Activated gamma-delta T cell (primary cell): ENCODE measurements at places on chromosomes 3 and 15.

GRCh38 chr3:38314764-38315487 lies 31.7 kb upstream of the XYLB start:
- DNase-seq = no peak

GRCh38 chr3:195892105-195893043 lies 16.0 kb downstream of the TNK2 start:
- no peak for DNase-seq

GRCh38 chr15:90264671-90265070 lies 801 bp upstream of the NGRN start:
- no peak for DNase-seq

DNA sequence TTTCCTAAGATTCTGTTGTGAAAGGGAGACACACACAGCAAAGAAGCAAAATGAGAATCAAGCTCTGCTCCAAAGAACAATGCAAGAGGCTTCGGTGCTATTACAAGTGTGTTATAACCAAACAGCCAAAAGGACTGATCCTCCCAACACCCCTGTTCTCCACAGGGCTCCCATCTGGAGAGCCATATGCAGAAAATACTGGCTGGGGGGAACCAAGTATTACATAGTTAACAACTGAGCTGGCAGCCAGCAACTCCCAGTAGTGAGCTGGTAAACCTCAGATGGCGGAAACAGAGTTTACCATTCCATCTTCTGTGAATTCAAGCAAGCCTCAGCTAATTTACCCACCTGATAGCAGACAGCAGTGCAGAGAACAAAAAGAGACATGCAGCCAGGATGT lies 156.4 kb downstream of the NTRK3 start:
- no peak for DNase-seq

DNA sequence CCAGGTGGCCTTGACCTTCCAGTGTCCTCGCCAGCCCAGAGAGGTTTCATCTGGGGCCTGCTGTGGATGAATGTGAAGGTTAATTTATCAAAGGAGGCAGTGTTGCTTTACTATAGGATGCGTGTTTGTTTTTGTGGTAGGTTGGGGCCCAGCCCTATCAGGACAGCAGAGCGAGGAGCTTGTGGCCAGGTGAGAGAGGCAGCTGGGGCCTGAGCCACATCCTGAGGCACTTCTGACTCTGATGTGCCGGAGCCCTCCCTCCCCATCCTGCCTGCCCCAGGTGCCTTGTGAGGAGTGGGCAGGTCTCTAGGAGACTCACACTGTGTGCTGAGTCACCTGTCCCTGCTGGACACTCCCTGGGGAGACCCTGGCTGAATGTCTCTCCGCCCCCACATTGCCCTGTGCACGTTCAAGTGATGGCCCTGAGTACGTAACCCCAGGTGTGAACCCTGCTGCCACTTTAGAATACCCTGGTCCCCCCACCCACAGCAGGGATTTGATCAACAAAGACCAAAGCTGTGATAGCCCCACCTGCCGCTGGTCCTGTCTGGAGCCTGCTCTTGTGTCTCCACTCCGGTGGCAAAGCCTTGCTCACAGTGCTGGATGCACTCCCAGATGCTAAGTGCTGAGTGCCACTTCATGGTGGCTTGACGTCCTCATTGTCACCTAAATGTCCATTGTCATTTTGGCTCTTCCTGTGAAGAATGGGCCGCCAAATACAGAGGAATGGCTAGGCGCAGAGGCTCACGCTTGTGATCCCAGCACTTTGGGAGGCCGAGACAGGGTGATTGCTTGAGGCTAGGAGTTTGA lies 16.0 kb downstream of the FBLN2 start:
- DNase-seq = no peak

GRCh38 chr3:126432361-126433104 lies 37.8 kb downstream of the CFAP100 start:
- no peak for DNase-seq

DNA sequence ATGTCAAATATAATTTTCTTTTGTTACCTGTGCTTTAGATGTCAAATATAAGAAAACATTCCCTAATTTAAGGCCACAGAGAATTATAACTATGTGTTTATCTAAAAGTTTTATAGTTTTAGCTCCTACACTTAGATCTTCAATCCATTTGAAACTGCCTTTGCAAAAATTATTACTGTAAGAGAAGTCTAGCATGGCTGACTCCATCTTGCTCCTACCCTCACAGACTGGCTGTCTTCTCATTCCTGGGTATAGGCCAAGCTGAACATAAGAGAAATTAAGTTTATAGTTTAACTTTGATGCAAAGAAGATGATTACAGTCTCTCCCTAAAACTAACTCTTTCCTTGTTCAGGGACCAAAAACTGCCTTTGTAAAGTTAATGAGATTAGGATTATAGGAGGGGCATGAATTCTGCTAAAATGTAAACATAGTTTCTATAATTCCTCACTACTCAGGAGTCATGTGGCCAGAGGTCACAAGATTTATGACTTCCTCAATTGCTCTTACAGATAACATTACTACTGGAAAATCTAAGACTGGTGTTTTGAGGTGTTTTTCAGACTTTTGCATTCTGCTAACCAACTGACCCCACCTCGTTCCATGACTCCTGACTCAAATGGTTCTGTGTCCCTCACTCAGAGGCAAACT lies 184.0 kb downstream of the BCHE start:
- no peak for DNase-seq

DNA sequence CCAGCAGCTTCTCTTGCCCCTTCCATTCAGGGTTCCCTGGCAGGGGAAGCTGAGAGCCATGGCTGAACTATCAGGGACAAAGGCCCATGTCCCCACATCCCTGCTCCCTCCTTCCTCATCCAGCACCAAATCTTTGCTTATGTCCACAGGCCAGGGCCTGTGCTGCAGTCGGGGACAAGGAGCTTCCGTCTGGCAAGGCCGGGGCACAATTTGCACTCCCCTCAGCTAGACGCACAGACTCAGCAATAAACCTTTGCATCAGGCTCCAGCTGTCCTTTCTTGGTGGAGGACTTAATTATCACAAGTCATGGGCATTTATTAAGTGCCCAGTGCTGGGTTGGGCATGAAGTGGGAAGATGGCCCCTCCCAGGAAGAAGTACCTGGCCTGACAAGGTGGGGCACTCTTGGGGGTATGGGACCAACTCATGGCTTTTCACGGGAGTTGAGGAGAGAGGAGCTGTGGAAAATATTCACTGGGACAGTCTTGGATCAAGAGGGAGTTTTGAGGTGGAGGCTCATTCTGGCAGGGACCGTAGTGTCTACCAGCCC lies 4.9 kb downstream of the GNAT1 start:
- no peak for DNase-seq

GRCh38 chr3:50296721-50297383 lies 2.4 kb downstream of the HYAL3 start:
- no peak for DNase-seq

DNA sequence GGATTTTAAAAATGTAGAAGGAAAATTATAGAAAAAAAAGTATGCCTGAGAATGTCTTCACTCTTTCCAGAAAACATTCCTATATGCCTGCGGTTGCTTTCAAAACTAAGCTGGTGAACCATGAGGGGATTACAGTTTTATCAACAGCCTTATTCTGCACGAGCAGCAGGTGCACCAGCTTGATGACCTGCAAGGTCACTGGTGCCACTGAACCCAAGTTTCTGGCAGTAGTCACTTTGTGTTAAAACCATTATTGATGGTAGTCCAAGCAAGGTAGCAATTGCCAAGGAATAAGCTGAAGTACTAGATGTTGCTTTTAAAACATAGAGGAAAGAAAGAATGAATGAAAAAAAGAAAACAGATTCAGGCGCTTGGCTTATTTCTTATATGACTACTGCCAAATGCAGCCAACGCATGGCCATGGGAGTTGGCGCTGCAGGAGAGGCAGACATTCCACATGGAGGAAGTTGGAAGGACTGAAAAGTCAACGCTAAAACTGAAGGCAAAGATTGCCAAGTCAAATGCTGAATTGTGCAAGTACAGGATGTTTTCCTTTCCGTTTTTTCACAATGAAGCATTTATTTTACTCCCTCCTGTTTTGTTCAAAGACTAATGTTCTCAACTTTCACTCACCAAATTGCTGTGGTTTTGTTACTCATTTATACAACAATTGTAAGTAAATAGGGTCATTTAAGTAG lies 601.4 kb downstream of the CADM2 start:
- DNase-seq = no peak

DNA sequence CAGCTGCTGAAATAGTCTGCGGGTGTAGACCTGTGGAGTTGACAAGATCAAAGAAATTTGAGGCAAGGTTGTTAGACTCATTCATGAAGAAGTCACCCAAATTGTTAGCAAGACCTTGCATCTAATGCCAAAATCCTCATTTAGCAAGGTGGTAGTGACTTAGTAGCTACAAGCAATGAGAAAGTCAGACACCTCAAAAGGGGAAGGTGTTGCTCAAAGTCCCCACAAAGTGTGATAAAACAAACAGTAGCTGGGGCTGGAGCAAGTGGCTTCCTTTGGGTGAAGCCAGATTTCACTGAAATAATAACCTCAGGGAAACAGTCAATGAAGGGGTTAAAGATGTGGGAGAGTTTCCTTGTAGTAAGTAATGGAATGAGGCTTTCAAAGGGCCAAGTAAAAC lies 44.9 kb downstream of the CD86 start:
- DNase-seq = no peak
